Activated CD4-positive, alpha-beta memory T cell treated with anti-CD3 and anti-CD28 coated beads for 36 hours (primary cell): ENCODE measurements at places on chromosomes 1 and 21. TPM values are rescaled to one million over a fixed set of nuclear protein-coding genes. Genes with fewer than 3 reads are reported as not detected.

GRCh38 chr1:56461158-56462127, 117.9 kb downstream of the PLPP3 start:
- no peak for DNase-seq

Gene FAM131C
- total RNA-seq = 0.33 TPM

GRCh38 chr1:86505564-86505902, 36.8 kb downstream of the CLCA1 start:
- DNase-seq = no peak

GRCh38 chr1:117367046-117368025, at the start of gene MAN1A2:
TSS of gene MAN1A2 (plus strand) at chr1:117367449. CDS start at chr1:117368184, 735 bp downstream.
- DNase-seq = peak; percentile 79

GRCh38 chr1:90708236-90708786, 8.8 kb downstream of the BARHL2 start:
- DNase-seq = no peak

- no peak for DNase-seq
These were observed 45.8 kb upstream of the RGS1 start for GRCh38 chr1:192529811-192530210.

DNA sequence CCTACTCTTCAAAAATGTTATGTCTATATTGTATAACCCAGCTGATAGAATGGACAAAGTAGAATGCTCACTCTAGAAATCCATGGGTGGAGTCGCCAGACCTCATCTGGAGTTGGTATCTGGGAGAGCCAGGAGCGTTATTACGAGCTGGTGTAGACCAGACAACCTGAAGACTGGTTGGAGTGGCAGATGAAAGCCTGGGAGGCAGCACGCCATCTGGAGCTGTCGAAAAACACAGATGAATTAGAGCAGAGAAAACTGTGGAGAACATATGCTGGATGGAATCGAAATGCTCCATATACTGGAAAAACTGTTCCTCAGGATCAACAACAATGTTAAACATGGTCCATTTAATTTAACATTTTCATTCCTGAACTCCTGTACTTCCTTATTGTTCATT, 333.6 kb downstream of the KCTD3 start:
- DNase-seq = no peak

Gene KIAA0040
- total RNA-seq = 32.9 TPM

DNA sequence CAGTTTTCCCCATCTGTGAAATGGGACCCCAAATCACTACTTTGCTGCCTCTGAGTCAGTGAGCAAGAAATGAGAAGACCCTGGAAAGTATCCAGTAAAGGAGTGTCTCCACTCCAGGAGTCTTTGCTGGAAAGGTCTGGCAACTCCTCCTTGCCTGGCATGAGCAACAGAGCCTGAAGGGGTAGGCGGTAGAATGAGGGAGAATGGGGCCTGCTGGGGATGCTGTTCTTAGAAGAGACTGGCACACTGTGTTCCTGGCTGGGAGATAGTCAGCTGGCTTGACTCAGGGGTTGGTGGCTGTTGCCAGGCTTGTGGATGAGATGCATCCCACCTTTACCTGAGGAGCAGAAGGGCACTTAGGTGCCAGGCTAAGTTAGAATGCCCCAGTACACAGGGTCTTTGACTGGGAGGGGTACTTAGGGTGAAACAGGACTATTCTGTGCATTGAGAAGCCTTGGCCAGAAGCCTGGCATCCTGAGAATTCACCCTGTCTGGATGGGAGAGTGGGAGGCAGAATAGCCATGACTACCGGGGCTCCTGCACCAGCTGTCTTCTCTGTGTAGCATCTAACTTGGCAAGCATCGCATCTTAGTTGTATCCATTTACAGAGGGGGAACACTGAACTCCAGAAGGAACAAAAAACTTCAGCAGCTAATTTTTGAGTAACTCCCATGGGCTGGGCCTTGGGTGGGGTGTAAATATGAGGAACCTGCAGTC, 2.5 kb downstream of the MFSD2A start:
- DNase-seq = no peak

Gene DOP1B
- 19.4 TPM for total RNA-seq

- no peak for DNase-seq
These were observed 486.9 kb upstream of the USP24 start for GRCh38 chr1:55702064-55702463.

GRCh38 chr1:39737546-39738169, 1.0 kb upstream of the PPIE start:
- no peak for DNase-seq

- DNase-seq = peak; percentile 60
These were observed 84.8 kb downstream of the KCND3 start for GRCh38 chr1:111904478-111905218.

DNA sequence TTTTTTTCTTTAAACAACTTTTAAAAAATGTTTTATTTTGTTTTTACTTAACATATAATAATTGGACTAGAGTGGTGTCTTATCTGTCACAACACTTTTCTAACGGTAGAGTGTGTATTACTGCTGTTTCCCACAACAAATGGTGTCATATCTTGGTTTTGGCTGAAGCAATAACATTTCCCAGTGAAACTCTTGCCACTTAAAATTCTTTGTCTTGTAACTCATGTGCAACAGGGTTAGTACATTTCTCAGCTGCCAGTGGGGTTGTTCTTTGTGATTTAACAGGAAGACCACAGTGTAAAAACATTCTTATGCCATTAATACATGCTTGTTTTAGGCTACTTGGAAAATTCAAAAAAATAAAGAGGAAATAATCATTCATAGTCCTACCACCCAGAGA, 43.5 kb downstream of the ALPL start:
- DNase-seq = no peak

- DNase-seq = no peak
These were observed 6.0 kb downstream of the NASP start for GRCh38 chr1:45589861-45590260.

DNA sequence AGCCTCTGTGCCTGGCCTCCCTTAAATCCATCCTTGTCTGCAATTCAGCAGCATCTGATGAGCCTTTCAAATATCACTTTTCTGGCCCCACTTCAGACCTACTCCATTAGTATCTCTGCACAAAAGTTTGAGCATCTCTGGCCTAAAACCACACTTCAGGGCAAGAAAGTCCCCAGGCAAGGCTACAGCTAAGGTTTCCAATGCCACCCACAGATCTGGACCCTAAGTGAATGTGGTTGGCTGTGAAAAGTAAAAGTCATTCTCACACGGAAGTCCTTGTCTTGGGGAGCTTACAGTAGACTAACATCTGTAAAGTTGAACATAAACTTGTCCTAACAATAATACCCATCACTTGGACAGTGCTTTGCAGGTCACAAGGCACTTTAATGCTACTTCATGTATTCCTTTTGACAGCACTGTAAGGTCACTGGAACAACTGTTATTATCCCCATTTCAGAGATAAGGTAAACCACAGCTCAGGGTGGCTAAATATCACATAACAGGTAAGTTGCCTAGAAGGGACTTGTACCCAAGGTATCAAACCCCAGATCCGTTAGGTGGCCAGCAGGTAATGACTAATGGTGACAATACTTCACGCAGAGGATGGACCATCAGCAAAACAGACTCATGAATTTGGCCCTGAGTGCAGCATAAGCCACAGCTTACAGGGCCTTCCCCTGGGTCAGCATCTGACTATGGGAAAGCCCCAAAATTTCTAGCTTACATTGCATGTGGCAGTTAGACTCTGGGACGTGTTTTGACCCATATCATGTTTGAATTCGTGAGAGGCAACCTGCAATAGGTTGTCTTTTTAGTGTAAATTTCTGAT, 356.0 kb downstream of the HHAT start:
- peak; percentile 14 for DNase-seq

Gene FCAMR
- not detected for total RNA-seq

GRCh38 chr1:208225954-208226937, 17.9 kb downstream of the PLXNA2 start:
- no peak for DNase-seq

Gene NHLH1
- 0.45 TPM for total RNA-seq

- peak; percentile 25 for DNase-seq
These were observed 34.3 kb upstream of the CCDC27 start for GRCh38 chr1:3717715-3718601.

- no peak for DNase-seq
These were observed 336.0 kb upstream of the NR5A2 start for GRCh38 chr1:199691540-199691939.

Gene DUSP10
- total RNA-seq = 8.9 TPM

GRCh38 chr1:86795316-86795715, 90.9 kb downstream of the SH3GLB1 start:
- DNase-seq = no peak

GRCh38 chr1:51679435-51679834, 62.5 kb downstream of the OSBPL9 start:
- no peak for DNase-seq

Gene INKA2
- total RNA-seq = 2.3 TPM

GRCh38 chr1:235783148-235783776, 83.4 kb downstream of the LYST start:
- no peak for DNase-seq

- no peak for DNase-seq
These were observed 90.5 kb downstream of the VWA5B1 start for GRCh38 chr1:20381045-20381641.

Gene DYRK3
- total RNA-seq = 11.4 TPM

DNA sequence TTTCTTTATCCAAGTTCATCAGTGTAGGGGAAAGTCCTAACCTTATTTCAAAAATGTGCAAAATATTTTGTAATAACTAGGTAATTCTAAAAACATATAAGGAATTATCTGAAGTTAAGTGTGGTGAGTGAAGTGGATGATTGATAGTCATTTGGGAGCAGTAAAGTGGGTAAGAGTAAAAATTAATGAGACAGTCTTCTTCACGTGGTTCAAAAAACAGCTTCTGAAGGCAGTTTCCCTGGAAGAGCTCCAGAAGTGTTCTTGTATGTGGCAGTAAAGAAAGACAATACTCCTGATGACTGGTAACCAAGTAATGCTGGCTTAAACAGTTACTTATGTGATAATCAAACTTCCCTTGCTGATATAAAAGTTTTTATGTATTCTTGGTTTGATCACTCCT, 50.3 kb downstream of the LEPR start:
- DNase-seq = no peak

- no peak for DNase-seq
These were observed 12.6 kb downstream of the TINAGL1 start for GRCh38 chr1:31588751-31589515.

Gene VTCN1
- not detected for total RNA-seq

DNA sequence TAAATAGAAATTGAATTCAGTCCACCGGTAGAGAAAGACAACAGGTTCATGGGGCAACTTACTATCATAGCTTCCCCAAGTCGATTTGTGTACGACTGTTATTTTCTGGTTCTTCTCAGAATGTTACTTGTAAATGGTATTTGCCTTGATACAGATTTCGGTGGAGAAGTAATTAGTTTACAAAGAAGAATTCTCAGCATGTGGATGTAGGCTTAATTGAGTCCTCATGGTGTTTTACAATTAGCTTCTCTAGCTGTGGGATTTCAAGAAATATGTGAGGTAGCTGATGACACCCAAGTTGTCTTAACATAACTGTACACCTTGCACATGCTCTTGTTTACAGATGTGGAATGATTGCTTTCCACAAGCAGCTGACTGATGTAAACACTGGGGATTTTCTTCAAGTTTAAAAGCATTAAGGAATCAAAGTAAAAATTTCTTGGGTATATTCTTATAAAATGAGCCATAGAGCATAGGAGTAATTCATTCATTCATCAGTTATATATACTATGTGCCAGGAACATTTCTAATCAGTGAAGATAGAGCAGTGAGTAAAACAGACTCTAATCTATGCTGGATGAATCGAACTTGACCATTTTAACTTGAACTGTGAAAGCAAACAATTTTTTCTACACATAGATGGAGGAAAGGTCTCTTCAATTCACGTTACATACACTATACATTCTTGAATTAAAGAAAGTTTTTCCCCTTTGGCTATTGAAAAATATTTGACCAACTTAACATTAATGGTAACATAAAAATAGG, 1.4 kb downstream of the MACO1 start:
- no peak for DNase-seq

DNA sequence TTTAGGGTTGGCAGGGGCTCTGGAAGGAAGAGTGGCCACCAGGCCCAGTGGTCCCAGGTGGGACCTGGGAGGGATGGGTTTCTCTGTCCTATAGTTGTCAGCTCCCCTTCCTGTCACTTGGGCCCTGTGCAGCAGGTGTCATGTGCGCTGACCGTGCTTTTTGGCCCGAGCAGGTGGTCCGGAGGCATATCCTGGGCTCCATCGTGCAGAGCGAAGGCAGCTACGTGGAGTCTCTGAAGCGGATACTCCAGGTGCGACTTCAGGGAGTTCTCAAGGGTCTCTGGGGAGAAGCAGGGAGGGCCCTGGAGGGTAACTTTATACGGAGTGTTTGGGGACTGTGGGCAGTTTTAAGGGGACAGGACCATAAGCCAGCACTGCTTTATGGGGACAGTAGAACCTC, 82.2 kb downstream of the ARHGEF10L start:
- DNase-seq = no peak

DNA sequence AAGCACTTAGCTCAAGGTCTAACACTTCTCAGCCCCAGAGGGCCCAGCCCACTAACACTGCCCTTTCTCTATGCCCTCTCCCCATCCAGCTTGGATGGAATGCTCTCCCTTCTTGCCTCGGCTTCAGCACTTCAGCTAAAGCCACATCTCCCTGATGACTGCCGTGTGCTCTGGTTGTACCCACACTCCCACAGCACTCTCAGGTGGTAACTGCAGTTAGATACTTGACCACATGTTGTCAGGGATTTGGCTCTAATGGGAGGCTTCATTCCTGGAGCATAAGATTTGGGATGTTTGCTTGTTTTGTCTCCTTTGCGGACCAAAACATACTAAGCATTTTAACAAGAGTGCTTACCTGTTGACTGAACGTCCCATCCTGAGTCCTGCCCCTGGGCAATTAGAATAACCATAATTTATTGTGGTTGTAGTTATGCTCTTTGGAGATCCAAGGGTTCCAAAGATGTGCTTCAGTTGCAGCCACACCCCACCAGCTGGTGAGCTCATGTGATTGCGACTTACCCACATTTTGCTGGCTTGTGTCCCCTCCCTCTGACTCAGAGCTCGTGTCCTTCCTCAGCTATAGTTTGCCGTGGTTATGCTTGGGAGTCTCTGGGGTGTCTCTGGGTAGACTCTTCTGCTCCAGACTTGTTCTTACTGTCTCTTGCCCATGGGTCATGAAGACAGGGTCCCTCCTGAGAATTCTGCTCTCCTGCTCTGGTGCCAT, 7.7 kb upstream of the SLC26A9 start:
- DNase-seq = no peak

GRCh38 chr1:2240270-2241156, 12.4 kb downstream of the SKI start:
- DNase-seq = peak; percentile 59

DNA sequence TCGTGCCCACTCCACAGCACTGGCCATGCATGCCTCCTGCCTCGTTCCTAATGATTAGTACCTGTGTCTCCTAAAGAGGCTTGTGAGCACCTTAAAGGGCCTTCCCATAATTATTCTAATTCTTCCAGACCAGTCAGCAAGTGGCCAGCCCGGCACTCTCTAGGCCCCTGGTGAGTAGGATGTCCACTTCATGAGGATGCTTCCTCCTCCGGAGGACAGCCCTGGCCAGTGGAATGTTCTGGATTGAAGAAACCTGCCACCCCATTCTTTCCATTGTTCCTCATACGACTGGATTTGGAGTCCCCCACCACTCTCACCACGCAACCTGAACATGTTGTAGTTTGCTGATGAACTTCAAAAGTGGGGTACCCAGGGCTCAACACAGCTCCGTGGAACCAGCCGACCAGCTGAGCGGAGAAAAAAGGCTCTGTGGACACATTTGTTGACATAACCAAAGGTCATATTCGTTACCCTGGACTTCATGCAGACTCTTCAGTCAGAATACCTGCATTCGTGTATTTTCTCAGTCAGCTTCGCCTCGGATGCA, 46.7 kb upstream of the LBR start:
- peak; percentile 9 for DNase-seq

- DNase-seq = no peak
These were observed 127.8 kb upstream of the FMN2 start for GRCh38 chr1:239963856-239964255.

- peak; percentile 74 for DNase-seq
These were observed 769 bp downstream of the GALE start for GRCh38 chr1:23799570-23800399.
